ENCODE measurements at places on chromosomes 3 and 15.

DNA sequence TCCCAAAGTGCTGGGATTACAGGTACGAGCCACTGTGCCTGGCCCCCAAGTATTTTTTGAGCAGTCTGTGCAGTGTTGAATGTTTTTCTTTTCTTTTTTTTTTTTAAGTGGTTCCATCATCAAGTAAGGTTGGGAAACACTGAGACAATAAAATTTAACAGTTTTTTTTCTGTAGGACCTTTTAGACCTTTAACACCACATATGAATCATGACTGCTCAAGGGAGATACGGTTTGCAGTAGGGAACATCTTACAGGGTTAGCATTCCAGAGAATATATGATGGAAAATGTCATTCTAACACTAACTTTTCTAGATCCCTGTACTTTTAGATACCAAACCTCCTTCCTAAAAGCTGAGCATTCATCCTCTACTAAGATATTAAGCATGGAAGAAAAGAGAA is 41.7 kb downstream of the SNX4 start:
- no peak for DNase-seq

GRCh38 chr3:56629451-56629850 is 53.6 kb downstream of the TASOR start:
- no peak for DNase-seq

DNA sequence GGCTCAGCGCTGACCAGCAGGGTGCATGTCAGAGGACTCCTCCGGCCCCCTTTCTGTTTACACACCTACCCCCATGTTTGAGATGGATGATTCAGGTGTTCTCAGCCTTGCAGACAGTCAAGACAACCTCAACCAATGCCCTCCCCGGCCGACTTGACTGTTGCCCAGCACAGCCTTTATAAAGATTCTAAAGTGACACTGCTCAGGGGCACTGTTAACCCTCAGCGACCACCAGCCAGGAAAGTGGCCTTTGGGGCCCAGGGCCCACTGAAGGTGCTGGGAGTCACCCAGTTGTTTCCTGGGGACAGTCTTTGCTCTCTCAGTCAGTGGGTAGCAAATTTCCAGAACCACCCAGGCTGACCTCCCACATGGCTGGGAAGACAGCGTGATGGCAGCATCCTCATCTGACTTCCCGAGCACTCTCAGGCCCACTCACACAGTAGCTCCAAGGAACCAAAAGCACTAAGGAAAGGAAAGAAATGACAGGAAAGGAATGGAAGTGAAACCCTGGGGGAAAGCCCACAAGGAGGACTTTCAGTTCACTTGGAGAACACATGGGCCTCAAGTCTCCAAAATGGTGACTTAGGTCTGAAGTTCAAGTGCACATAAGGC is 128.4 kb downstream of the ASB7 start:
- DNase-seq, result no peak

DNA sequence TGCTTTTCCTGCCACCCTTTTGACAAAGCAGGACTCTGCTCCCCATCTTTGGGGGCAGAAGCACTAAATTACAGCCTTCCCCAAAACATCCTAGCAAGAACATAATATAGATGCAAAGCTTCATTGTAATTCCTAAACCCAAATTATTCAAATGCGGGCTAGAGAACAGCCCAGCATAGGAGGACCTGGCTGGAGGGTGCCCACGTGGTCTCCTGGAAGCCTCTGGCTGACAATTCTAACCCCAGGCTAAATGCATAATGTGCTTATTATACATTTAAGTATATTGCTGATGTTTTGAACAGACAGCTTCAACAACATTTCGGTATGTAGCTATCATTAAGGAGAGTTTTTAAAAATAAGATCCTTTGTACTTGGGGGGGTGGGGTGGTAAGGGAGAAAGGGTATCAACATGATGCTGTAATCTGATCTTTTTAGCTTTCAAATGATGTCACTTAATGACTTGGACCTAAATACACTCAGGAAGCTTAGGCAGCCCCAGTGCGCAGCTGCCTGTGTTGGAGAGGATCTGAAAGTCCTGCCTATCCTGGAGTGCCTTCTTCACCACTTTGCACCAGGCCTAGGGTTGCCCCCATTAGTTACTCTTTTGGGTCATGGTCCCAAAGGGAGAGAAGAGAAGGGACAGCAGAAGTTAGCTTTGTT is 57.2 kb upstream of the USP3 start:
- DNase-seq, result peak; percentile 93

GRCh38 chr3:73866846-73867245 is 242.1 kb upstream of the PDZRN3 start:
- DNase-seq, result no peak

DNA sequence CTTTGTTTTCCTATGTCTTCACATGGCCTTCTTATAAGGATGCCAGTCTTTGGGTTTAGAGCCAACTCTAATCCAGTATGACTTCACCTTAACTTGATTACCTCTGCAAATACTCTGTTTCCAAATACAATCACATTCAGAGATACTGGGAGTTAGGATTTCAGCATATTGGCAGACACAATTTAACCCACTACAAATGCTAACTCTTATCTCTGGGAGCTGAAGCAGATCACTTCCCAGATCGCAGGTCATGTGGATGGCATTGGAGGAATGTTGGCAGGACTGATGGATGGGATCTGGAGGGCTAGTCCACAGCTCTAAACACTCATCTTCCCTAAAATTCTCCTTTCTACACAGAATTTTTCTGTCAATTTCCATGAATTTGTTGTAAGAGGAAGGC is 46.2 kb upstream of the ADGRG7 start:
- no peak for DNase-seq

- peak; percentile 23 for DNase-seq
These were observed 48.7 kb downstream of the CNOT10 start for GRCh38 chr3:32733631-32734229.

- DNase-seq, result no peak
These were observed 93.3 kb downstream of the RPL39L start for GRCh38 chr3:187046033-187046432.

- peak; percentile 77 for DNase-seq
These were observed 155.1 kb upstream of the SATB1 start for GRCh38 chr3:18580268-18580667.

DNA sequence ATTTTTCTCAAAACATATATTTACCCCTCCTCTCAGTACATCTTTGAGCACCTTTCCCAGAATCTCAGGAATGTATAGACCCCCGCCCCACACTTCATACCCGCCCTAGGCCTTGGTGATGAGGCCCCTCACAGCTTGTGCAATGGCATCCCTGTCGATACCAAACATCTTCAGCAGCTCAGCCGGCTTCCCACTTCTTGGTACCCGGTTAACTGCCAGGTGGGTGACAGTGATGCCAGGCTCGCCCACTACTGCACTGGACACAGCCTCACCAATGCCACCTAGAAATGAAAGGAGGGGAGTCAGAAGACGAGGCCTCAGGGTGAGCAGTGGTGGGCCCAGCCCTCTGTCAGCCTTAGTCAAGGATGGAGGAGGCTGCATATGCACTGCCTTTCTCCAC is 30.2 kb downstream of the TKT start:
- no peak for DNase-seq

- no peak for DNase-seq
These were observed 13.3 kb downstream of the VILL start for GRCh38 chr3:38003817-38004414.

GRCh38 chr15:66836231-66837030 is 134.4 kb downstream of the SMAD6 start:
- DNase-seq, result no peak

DNA sequence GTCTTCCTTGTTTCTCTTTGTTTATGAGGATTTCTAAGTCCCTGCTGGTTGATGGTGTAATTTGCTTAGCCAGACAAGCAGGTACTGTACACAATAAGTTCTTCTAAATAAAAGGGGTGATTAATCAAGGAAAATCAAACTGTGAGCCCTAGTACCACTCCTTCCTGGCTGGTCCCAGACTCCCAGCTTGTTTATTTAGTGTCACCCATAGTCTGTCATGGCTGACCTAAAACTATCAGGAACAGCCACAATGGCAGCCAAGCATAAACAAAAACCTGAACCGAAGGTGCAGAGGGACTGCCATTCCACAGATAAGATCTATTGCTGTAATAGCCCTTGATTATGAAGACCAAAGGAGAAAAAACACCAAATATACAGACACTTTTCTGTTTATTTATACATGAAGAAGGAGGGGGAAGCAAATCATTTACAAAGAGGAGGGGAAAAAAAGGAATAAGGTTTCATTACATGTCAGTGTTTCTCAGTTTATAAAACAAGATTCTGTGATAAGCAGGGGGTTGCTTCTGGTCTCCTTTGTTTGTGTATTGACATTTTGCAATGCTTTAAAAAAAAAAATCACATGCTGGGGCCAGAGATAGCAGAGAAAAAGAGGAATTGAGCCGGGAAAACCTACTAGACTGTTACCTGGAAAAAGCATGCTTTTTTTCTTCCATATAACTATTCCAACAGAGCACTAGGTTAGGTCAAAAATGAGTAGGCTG is 182.4 kb upstream of the DPH6 start:
- DNase-seq, result peak; percentile 49

DNA sequence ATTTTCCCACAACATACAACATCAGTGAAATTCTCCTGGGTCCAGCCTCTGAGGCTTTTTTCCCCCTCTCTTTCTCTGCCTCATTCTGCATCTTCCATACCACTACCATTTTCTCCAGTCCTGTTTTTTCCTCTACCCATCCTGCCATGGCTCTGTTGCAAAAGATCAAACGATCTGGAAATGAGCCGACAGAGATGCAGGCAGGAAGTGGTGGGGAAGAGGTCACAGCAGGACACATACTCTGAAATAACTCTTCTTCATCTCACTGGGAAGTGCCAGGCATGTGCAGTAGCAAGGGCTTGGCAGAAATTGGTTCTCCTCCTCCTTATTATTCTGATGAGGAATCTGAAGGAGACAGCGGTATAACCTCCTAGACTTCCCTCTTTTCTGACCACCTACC is 114.3 kb downstream of the CORO2B start:
- no peak for DNase-seq

- no peak for DNase-seq
These were observed 34.5 kb upstream of the B3GALNT1 start for GRCh38 chr3:161139686-161140085.

GRCh38 chr3:144763878-144764454 is 792.3 kb downstream of the DIPK2A start:
- no peak for DNase-seq

DNA sequence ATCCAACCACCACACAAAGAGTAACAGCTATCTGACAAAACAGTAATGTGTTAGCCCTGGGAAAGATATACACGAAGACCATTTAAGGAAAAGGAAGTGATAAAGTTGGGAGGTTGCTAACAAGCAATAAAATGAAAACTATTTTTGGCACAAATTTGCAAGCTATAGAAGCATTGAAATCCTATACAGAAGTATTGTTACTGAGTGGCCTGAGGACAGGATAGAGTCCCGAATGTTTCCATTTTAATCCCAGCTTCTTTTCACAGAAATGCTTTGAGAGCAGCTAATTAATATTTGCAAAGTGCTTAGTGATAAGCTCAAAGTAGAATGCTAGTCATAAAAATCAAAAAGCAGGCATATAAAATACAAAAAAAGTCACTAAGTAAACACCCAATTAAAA is 51.5 kb downstream of the RAD18 start:
- no peak for DNase-seq

GRCh38 chr15:88950600-88951160 is 37.5 kb upstream of the MFGE8 start:
- no peak for DNase-seq

- peak; percentile 73 for DNase-seq
These were observed 20.8 kb downstream of the CORO2B start for GRCh38 chr15:68599560-68600071.

- DNase-seq, result no peak
These were observed 37.3 kb upstream of the MGA start for GRCh38 chr15:41622901-41623300.

- no peak for DNase-seq
These were observed 81.9 kb upstream of the PLXNA1 start for GRCh38 chr3:126900859-126901540.

GRCh38 chr3:159788291-159788690 is 200.3 kb upstream of the IL12A start:
- DNase-seq, result no peak

DNA sequence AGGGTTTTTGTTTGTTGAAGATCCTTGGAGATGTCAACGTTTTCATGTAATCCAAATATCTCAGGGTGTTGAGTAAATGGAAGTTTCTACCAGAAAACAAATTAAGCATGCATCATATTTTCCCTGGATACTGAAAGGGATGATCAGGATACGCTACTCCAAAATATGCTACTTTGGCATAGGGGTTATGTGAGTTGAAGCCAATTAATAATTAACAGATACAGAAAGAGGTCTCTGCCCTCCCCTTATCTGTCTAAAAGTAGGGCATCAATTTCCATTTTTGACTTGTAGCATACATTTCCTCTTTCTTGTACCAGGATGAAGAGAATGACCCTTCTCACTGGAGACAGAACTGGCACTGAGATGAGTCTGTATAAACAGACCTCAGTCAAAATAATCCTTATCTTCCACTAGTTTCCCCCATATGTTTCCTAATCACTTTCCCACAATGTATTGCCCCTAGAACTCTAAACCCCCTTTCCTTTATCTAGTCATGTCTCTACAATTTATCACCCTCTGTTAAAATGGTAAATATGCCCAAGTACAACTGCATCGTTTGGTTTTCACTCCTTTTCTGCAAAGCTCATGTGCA is 17.4 kb upstream of the ASB14 start:
- no peak for DNase-seq

- no peak for DNase-seq
These were observed 252.4 kb upstream of the CCDC54 start for GRCh38 chr3:107124885-107125284.

GRCh38 chr3:9750556-9751411 is 1.0 kb downstream of the OGG1 start:
- DNase-seq, result no peak

DNA sequence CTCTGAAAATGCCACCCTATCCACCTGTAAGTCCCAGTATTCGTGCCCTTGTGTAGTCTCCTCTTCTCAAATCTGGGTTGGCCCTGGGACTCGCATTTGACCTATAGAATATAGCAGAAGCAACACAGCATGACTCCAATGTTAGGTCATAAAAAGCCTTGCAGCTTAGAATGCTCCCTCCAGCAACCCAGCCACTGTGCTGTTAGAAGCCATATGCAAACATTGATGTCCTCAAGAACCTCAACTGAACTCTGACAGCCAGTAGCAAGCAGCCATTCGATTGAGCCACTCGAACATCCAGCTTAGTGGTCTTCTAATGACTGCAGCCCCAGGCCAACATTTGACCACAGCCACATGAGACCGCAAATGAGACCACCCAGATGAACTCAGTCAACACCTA is 26.6 kb downstream of the MECOM start:
- DNase-seq, result no peak

DNA sequence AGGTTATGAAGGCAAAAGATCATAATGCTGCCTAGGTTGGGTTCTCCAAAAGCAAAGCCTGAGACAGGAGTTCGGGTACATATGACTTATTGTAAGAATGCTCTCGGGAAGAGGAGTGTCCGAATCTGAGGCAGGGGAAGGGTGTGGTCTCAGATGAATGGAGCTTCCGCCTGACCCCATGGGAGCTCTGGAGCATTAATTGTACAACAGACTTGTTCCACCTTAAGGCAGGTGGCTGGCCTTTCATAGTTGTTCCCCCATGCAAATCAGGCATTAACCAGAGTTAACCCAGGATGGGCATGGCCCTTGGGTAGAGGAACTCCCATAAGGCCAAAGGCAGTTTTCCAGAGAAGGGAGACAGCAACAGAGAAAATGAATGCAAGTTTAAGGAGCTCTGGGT is 170.6 kb downstream of the MYRIP start:
- DNase-seq, result no peak

Measured in NCI-H1105 treated with DMSO at 0.1 percent for 48 hours (cell line).